Uterine smooth muscle cell (primary cell): ENCODE measurements at places on chromosomes 3 and 15. TPM values are rescaled to one million over a fixed set of nuclear protein-coding genes. Genes with fewer than 3 reads are reported as not detected.

The GOLGA6L10 gene
- total RNA-seq: 0.11 and 1.00 TPM in 2 replicates

The DPH6 gene
- total RNA-seq: 11.7 and 27.6 TPM in 2 replicates

The GP9 gene
- not detected in 2 replicates for total RNA-seq

The TRIM42 gene
- total RNA-seq: not detected in 2 replicates

The BOC gene
- 16.6 and 21.1 TPM in 2 replicates for total RNA-seq

The STAC gene
- total RNA-seq: 7.7 and 10.2 TPM in 2 replicates

The A4GNT gene
- not detected in 2 replicates for total RNA-seq

The PLIN1 gene
- total RNA-seq: 0.12 and 0.22 TPM in 2 replicates
